ENCODE measurements at places on chromosomes 12 and 14. TPM values are rescaled to one million over a fixed set of nuclear protein-coding genes. Genes with fewer than 3 reads are reported as not detected.

DNA sequence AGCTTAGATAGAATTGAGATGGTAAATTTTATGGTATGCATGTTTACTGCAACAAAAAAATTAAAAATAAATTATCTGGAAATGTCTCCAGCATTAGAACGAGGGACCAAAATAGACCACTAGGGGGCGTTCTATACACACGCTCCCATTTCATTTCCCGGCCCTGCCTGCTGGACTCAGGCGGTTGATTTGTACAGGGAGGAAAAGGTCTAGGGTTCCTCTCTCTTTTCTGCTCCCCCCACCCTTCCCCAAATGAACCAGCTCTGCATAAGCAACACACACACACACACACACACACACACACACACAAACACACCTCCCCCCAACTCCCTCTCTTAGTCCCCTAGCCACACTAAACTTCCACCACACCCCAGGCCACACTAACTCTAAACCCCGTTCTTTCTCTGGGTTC is 7.8 kb upstream of the DTX1 start:
- no peak for DNase-seq

- no peak for DNase-seq
These were observed 126.7 kb upstream of the PTPRQ start for GRCh38 chr12:80317307-80317706.

The GPR84 gene
- total RNA-seq: 1.9 TPM

DNA sequence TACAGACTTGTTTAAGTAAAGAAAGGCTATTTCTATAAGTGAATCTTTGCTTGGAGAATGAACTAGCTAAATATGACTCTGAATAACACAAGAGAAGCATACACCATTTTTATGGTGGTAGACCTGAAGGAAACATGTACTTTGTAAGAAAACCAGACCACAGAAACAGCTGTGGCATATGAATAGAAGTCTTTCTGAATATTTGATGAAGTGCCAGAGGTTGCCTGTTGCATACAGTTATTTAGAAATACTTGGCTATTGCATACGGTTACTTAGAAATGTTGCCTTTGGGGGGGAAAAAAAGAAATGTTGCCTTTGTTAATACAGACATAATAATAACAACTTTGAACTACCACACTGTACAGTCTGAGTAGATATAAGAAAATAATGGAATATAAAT is 16.8 kb upstream of the LEMD3 start:
- no peak for DNase-seq

DNA sequence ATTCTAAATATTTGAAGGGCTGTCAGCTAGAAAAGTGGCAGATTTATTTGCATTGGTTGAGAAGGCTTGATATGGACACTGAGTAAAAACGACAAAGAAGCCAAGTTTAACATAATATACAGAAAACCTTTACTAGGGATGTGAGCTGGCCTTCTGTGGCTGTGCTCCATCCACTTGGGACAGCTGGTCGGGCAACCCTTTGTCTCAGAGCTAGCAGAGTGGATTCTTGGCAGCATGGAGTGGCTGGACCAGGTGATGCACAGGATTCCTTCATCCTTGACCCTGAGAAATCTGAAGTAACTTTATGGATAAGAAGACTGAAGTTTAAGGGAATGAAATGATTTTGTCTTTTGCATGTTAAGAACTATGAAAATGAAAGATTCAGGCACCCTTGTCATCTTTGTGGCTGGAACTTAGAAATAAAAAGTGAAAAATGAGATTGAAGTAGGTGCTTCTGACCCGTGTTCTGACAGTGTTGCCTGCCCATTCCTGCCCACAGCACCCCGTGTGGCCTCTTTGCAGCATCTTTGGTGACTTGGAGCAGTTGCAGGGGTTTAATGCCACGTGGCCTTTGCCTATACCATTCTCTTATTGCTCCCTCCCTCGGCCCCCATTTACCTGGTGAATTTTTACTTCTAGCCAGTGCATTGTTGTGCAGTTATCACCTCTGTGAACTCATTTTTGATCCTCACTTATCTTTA is 32.6 kb downstream of the PELI2 start:
- no peak for DNase-seq

- DNase-seq: peak; percentile 26
These were observed 19.2 kb downstream of the P2RX2 start for GRCh38 chr12:132637811-132638210.

The AGAP2 gene
- 3.6 TPM for total RNA-seq

The ACVRL1 gene
- 96.9 TPM for total RNA-seq

The KRT81 gene
- 0.45 TPM for total RNA-seq

The DTX1 gene
- 4.8 TPM for total RNA-seq

GRCh38 chr12:49894751-49895148 is 8.9 kb downstream of the FAIM2 start:
- peak; percentile 27 for DNase-seq

The LPAR5 gene
- 2.5 TPM for total RNA-seq

The TAS2R46 gene
- 3.9 TPM for total RNA-seq

The OTX2 gene
- not detected for total RNA-seq

DNA sequence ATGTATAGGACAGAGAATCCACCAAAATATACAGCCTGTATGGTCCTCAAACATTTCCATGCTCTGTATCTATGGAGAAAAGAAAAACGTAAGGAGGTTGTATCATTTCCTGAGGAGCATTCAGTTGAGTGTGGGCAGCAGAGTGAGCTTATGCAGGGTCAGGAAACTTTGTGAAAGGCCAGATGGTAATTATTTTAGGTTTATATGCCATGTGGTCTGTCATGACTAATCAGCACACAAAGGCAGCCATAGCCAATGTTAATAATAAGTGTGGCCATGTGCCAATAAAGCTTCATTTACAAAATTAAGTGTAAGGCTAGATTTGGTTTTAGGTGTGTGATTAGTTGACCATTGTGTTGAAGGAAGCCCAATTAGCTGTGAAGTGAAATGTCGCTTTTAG is 33.2 kb upstream of the A2M start:
- no peak for DNase-seq

- DNase-seq: no peak
These were observed 275.9 kb downstream of the FBXL14 start for GRCh38 chr12:1318327-1319031.

GRCh38 chr12:203462-204260 is 10.3 kb downstream of the SLC6A12 start:
- DNase-seq: peak; percentile 76

GRCh38 chr12:9869307-9870161 is at the start of gene CLEC2B:
Gene CLEC2B (minus strand): TSS chr12:9869354.
- no peak for DNase-seq

The M6PR gene
- 105 TPM for total RNA-seq

The PDZRN4 gene
- 6.8 TPM for total RNA-seq

GRCh38 chr14:49972823-49973222 is 79.9 kb downstream of the ARF6 start:
- DNase-seq: no peak

The BEGAIN gene
- 1.6 TPM for total RNA-seq

- DNase-seq: no peak
These were observed 333.4 kb upstream of the ATXN7L3B start for GRCh38 chr12:74204236-74204635.

DNA sequence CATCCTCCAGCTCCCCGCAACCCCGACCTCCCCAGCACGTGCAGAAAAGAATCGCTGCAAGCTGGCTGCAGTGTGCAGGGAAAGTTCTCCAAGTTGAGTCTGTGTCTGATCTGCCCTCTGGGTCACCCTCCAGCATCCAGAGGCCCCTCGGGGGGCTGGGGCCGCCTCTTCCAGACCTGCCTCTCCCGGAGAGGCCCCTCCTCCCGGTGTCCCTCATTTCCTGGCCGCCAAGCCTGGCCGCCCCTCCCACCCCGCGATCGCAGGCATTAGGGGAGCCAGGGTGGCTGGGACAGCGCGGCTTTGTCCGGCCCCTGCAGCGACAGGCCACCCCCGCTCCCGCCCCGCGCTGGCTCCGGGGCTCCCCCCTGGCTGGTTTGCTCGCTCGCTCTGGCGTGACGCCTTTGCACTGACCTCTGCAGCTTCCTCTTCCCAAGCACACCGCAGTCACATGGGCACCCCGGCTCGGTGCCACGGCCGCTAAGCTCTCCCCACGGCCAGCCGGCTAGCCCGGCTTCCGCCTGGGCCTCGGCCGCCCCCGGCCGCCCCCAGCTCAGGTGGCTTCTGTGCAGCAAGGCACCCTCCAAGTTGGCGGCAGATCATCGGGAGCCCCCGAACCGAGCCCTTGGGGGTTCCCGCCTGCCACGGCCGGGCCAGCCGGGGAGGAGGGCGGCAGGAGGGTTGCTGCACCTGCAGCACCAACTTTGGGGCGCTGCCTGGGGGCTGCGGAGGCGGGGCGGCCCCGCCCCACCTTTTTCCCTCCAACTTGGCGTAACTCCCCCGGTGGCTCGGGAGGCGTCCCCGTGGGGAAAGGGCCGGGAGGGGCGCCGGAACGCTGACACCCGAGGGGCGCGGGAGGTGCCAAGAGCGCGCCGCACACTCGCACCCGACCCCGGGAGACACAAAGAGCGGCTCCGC is 43.7 kb downstream of the KDM2B start:
- peak; percentile 93 for DNase-seq

- peak; percentile 38 for DNase-seq
These were observed 128.4 kb upstream of the NCOR2 start for GRCh38 chr12:124695861-124696260.

GRCh38 chr12:80551897-80552296 is 107.9 kb downstream of the PTPRQ start:
- no peak for DNase-seq

- no peak for DNase-seq
These were observed 208.2 kb downstream of the DAD1 start for GRCh38 chr14:22380571-22381407.

DNA sequence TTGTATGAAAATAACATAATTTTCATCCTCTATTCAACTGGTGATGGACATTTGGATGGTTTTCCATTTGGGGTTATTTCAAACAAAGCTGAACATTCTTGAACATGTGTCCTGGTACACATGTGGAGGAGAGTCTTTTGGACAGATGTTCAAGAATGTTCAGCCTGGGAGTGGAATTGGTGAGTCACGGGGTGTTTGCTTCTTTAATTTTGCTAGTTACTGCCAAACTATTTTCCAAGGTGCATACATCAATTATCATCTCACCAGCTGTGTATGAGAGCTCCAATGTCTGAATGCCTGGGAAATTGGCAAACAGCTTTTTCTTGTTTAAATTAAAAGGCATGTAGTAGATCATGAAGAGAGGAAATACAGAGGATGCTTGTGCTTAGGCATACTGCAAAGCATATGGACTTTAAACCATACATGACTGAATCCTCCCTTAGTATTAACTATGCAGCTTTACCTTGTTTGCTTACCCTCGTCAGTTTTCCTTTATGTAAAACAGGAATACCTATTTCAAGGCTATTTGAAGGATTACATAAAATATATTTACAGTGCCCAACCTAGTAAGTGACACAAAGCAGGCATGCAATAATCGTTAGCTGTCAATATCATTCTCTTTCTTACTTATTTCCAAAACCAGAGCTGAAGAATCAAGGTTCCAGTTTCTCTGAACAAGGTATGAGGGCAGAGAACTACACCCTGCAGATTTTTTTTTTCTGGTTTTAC is 152.1 kb downstream of the ITPR2 start:
- no peak for DNase-seq

GRCh38 chr14:93745603-93746273 is 42.5 kb downstream of the PRIMA1 start:
- DNase-seq: no peak

The MGP gene
- total RNA-seq: 7,115 TPM

The KRT77 gene
- total RNA-seq: not detected

DNA sequence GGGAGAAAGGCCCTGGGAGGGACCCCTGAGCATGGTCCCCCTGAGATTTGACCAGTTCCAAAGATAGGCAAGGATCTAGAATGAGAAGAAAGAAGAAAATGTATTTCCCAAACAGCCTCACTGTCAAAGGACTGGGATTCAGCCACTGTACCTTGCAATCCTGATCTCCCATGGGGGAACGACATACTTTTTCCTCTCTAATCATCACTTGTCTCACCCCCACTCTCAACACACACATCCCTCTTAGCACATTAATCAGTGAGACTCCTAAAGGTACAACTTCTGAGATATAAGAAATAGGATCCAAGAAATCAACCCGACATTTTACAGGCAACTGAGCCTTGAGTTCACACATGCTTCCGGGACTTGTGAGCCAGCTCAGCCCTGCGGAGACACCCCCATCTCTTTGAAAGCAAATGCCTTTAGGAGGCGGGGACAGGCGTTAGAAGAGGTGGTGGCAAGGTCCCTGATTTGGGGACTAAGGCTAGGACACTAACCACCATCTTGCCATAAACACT is 1.4 kb downstream of the MAP3K9 start:
- DNase-seq: no peak

The TAS2R13 gene
- 3.2 TPM for total RNA-seq

- DNase-seq: no peak
These were observed 17.9 kb downstream of the SIVA1 start for GRCh38 chr14:104770851-104771272.

GRCh38 chr12:40248585-40249297 is 23.9 kb downstream of the LRRK2 start:
- no peak for DNase-seq

The ACOT4 gene
- total RNA-seq: 0.39 TPM

The GPR132 gene
- total RNA-seq: 2.9 TPM

Measured in aorta (tissue), 5 donors.